Thyroid gland (tissue), 4 donors: ENCODE measurements at places on chromosomes 4 and X. TPM values are rescaled to one million over a fixed set of nuclear protein-coding genes. Genes with fewer than 3 reads are reported as not detected.

AFF2 gene
- total RNA-seq: 3.7 TPM

ABCE1 gene
- total RNA-seq: 70.2 TPM

GRCh38 chrX:71366674-71367256 lies 608 bp downstream of the TAF1 start:
- H3K4me3 ChIP-seq: peak overlapping the region; percentile 33
- H3K27ac ChIP-seq: peak overlapping the region; percentile 71
- H3K36me3 ChIP-seq: peaks cover 5% of the 10 kb centered on the region
- H3K4me1 ChIP-seq: peaks cover 11% of the 10 kb centered on the region

DNA sequence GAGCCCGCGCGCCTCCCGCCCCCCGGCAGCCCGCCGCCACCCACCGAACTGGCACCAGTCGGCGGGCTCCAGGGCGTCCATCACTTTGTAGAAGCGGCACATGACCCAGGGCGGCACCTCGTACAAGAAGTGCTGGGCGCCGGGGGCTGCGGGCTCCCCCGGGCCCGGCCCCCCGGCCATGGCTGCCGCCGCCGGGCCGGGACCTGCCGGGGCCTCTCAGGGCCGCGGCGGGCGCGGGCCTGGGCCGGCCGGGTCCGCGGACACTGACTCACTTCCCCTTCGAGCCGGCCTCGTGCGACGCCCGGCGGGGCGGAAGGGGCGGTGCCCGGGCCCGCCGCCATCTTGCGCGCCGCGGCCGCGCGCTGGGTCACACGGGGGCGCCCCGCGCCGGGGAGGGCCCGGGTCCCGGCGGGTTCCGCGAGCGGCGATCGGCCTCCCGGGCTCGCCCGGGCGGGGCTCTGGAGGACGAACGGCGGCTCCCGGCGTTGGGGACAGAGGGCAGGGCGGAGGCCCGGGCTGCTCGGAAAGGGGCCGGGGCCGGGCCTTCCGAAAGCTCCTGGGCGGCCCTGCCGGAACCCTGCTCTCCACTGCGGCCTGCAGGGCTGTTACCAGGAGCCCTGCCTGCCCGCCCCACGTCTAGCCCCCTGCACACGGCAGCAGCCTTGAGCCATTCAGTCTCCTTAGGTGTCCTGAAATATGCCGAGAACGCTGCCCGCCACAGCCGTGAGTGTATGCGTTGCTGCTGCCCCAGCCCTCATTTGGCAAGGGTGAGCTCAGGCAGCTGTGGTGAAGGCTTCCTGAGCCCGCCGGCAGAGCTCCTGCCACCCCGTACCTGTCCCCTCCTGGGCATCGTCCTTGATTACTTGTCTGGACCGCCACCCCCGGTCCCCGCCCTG lies at the start of gene IRAK1:
IRAK1 (minus strand) TSS at position 270 of the 896 bp plus-strand sequence; CDS start at position 180, 90 bp downstream.
- H3K27ac ChIP-seq: peak within 1 kb of the TSS; percentile 77
- H3K36me3 ChIP-seq: no peaks in the 10 kb centered on the region
- peaks cover 9% of the 10 kb centered on the region for H3K4me1 ChIP-seq
- H3K27me3 ChIP-seq: no peaks in the 10 kb centered on the region

DNA sequence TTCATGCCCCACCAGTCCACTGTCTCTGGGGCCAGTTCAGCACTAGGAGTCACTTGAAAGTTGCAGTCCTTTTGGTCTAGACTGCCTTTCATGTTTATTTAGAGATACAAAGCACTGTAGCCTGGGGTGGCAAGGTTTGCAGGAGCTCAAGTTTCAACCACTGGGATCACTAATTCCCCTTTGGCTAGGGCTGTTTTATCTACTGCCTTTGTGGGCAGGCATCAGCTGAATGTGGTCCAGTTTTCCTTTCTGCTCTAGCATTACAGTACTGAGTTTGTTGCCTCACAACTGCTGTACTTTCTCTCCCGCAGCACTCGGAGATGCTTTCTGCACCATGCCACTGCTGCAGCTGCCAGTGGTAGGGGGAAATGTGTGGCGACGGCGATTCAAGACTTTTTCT lies 222.3 kb upstream of the HDX start:
- no peaks in the 10 kb centered on the region for H3K4me1 ChIP-seq
- no peaks in the 10 kb centered on the region for H3K27me3 ChIP-seq
- H3K36me3 ChIP-seq: no peaks in the 10 kb centered on the region
- H3K27ac ChIP-seq: no peak overlapping the region
- no peak for DNase-seq
